ENCODE measurements at places on chromosomes 11 and 22. TPM values are rescaled to one million over a fixed set of nuclear protein-coding genes. Genes with fewer than 3 reads are reported as not detected.

- DNase-seq, result no peak
These were observed 578.3 kb downstream of the DLG2 start for GRCh38 chr11:85048801-85049200.

GRCh38 chr22:36541831-36542411 lies 13.0 kb upstream of the EIF3D start:
- no peak for DNase-seq

DNA sequence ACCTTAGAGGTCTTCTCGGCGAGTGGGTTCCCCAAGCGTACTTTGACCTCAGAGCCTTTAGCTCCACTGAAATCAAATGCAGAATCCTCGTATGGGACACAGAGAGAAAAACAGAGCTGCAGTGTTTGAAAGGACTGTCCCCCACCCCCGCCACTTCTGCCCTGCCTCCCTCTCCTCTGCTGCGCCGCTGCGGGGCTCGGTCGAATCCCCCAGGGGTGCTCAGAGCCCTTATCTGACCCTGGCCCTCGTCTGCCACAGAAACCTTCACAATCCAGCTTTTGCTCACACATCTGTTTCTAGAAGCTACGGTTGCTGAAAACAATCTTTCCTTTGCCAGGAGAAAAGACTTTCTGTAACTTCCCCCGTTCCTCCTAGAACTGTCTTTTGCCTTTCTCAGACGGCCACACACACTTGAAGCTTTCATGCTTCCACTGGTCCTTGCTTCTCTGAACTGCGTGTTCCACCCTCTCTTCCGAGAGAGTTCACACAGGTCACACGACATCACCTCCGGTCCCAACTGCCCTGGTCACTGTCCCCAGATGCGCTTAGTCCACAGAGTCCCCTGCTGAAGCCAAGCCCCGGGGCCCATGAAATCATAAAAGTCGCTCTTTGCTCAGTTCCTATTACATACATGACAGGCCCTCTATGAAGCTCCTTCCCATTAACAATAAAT lies 3.7 kb downstream of the SMIM35 start:
- DNase-seq, result no peak

DNA sequence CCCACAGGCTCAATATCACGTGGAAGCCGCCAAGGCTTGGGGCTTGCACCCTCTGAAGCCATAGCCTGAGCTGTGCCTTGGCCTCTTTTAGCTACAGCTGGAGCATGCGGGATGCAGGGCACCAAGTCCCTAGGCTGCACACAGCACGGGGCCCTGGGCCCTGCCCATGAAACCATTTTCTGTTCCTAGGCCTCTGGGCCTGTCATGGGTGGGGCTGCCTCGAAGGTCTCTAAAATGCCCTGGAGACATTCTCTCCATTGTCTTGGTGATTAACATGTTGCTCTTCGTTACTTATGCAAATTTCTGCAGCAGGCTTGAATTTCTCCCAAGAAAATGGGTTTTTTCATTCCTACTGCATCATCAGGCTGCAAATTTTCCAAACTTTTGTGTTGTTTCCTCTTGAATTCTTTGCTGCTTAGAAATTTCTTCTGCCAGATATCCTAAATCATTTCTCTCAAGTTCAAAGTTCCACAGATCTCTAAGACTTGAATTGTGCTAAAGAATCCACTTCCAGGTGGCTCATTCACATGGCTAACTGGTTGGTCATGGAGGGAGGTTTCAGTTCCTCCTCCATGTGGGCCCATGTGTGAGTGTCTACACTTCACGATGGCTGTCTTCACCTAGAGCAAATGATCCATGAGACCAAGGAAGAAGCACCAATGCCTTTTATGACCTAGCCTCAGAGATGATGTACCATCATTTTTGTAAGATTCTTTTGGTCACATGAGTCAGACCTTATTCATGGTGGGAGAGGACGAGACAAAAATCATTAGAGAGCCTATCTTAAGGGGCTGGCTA lies 7.4 kb upstream of the CREBZF start:
- DNase-seq, result no peak

DNA sequence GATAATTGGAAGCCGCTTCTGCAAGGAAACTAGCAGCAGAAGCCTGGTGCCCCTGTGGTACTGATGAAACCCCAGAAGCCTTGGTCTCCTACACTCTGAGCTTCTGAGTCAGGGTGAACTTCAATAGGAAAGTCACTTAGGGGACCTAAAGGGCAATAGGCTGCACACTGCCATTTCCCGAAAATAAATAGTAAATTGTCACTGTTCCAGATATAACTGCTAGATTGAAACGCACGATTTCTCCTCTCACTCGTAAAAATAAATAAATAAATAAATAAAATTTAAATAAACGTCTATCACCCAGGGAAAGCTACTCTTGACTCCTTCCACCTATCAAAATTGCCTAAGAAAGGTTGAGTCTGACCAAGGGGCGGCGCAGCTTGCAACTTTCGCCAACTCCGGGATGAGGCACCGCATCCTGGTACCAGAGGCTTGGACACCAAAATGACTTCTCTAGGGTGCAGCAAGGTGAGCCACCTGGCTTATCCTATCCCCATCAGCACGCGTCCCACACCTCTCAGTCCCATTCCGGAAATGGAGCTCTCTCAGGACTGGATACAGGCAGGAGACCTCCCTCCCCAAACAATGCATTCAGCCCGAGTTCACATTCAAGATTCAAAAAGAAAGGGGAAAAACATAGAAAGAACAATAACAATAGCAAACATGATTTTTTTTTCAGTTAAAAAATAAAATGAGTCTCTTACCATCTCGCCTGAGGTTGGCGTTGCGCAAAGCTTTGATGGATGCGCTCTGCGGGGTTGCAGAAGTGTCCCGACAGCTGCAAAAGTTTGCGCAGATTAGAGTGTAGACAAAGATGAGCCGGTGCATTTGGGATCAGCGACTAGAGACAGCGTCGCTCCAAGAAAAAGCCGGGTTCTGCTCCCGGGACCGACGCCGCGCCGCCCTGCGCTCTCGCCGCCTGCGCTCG lies 583 bp downstream of the PDGFD start:
- no peak for DNase-seq

- DNase-seq, result no peak
These were observed 17.2 kb downstream of the SYNGR1 start for GRCh38 chr22:39367035-39367434.

GRCh38 chr22:20136603-20136873 lies 4.9 kb downstream of the ZDHHC8 start:
- DNase-seq, result no peak

DNA sequence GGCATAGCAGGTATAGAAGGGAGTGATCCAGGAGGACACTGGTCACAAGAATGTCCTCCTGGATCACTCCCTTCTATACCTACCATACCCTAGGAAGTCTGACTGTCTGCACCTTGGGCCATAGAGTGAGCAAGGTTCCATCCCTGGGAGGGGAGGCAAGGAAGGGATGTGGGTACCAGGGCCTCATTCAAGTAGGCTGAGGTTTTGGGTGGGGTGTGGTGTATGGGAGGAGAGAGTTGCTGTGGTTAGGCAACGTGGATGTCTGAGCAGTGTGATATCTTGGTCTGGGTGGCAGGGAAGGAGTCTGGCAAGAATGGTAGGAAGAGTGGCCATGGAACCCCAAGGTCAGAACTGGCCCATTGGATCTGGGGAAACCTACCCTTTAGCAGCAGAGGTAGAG lies 13.2 kb downstream of the PPFIBP2 start:
- no peak for DNase-seq

- DNase-seq, result no peak
These were observed at the start of gene TBX10 for GRCh38 chr11:67639438-67639859. Gene TBX10 (minus strand): TSS chr11:67639763. CDS start chr11:67639472, 291 bp downstream.

- no peak for DNase-seq
These were observed 13.4 kb upstream of the P2RY2 start for GRCh38 chr11:73204711-73205121.

- no peak for DNase-seq
These were observed 12.7 kb upstream of the CYP2R1 start for GRCh38 chr11:14904745-14905103.

- no peak for DNase-seq
These were observed 3.7 kb upstream of the RPS6KA4 start for GRCh38 chr11:64355078-64355940.

DNA sequence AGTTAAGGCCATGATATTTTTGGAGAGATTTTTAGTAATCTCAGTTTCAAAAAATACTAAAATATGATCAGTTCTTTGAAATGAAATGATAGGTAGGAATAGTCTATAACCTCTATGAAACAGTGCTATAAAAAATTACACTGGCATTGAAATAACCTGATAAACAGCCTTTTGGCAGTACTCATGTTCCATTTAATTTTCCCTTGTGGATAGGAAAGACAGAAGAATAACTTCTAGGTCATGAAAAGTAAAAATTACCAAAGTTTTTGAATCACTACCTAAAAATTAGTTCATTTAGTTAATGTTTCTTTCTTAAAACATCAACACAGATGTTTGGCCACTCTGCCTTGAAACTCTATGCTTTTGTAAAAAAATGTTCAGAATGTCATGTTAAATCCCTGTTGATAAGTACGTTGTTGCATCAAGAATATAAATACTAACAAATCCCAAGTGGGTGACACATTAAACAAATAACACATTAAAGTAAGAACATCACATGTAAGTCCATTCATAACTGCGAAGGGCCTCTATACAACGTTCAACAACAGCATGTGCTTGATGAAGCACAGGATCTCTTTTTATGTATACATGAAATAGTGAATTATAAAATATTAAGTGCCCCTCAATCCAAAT lies 290.2 kb downstream of the SWAP70 start:
- DNase-seq, result no peak

DNA sequence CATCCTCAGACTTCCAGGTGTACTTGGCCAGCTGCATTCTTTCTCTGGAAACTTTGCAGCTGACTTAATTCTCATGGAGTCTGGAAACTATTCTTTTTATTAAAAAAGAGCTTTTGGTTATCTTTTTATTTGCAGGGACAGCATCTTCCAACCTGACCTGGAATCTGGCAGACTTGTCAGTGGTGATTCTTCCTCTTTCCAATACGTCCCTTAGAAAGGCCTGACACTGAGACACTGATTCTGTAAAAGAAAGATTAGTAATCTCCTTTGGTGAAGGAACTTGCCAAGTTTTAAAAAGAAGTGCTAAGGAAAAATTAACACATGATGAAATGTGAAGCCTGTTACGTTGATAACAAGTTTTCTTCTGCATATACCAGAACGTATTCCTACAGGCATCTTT lies 440.9 kb upstream of the RAG2 start:
- no peak for DNase-seq

GRCh38 chr11:46999217-46999616 lies 62.7 kb downstream of the CSTPP1 start:
- DNase-seq, result no peak

DNA sequence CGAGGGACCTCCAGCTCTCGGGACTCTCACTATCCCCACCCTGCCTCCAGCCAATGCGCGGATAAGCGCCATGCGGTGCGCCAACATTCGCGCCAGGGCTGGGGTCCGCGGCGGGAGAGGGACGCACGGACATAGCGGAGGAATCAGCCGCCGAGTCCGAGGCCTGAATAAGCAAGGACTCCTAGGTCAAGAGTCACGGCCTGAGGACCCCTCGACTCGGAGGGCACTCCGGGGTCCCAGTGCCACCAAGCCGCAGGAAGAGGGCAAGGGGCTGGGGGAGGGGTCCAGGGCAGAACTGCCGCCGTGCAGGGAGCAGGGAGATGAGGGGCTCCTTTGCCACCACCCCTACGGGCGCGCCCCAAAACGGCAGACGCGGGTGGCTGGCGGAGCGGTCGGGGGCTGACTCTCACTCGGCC lies 552 bp downstream of the DSCAML1 start:
- DNase-seq, result no peak

- DNase-seq, result no peak
These were observed at the start of gene OMP for GRCh38 chr11:77102246-77103210. Gene OMP (plus strand): TSS chr11:77102840. CDS start chr11:77102840, 0 bp downstream.

GRCh38 chr11:86629045-86629706 lies 43.2 kb downstream of the ME3 start:
- DNase-seq, result no peak

DNA sequence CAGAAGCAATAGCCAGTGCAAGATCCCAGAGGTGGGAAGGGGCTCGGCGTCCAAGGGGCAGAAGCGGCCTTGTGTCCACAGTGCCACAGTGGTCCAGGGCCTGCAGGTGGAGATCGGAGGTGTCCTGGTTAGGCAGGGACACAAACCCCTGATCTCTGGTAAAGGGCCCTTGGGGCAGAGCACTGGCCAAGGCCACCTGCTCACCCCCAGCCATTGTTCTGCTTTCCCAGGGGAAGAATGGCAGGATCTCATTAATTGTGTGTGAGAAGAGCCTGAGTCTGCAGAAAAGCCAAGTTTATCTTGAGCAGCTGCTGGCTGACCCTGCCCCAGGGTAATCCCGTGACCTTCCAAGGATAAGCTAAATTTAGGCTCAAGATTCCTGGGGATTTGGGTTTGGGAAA lies 3.1 kb upstream of the CLDN5 start:
- no peak for DNase-seq

The SYCE3 gene
- total RNA-seq, result not detected

The CCDC188 gene
- 0.56 TPM for total RNA-seq

The NXPE1 gene
- not detected for total RNA-seq

The ALKBH8 gene
- total RNA-seq, result 5.0 TPM

The CRYBB3 gene
- total RNA-seq, result not detected

The OR4A47 gene
- total RNA-seq, result not detected

The APOL1 gene
- total RNA-seq, result 16.2 TPM

The RIMBP3C gene
- 0.68 TPM for total RNA-seq

Data from osteocyte (in vitro differentiated cells).